NCI-H226 (cell line): ENCODE measurements at places on chromosomes 2 and 18.

- DNase-seq, result no peak
These were observed 17.0 kb downstream of the STAT1 start for GRCh38 chr2:190996947-190997346.

DNA sequence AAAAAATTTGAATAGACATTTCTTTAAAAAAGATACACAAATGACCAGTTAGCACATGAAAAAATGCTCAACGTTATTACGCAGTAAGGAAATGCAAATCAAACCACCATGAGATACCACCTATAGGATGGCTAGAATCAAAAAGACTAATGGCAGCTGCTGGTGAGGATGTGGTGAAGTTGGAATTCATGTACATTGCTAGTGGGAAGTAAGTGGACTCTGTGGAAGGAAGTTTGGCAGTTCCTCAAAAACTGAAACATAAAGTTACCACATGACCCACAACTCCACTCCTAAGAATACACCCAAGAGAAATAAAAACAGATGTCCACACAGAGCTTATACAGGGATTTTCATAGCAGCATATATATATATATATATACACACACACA, 51.2 kb downstream of the MBP start:
- DNase-seq, result peak; percentile 42

DNA sequence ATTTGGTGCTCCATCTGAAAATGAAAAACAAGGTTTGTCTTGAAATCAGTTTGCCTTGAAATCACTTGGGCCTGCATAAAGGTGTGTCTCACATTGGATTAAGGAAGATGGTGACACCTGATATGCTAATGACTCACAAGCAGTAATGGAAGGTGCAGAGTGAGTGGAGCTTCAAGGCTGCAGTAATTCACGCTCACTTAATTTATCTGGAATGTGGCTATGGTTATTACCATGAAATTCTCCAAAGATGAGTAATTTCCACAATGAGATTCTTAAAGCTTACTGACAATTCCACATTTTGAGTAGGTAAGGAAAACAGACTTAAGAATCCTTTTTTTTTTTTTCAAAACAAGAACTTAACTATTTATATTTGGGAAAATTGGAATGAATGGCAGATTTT, 156.8 kb downstream of the PAX3 start:
- peak; percentile 87 for DNase-seq

DNA sequence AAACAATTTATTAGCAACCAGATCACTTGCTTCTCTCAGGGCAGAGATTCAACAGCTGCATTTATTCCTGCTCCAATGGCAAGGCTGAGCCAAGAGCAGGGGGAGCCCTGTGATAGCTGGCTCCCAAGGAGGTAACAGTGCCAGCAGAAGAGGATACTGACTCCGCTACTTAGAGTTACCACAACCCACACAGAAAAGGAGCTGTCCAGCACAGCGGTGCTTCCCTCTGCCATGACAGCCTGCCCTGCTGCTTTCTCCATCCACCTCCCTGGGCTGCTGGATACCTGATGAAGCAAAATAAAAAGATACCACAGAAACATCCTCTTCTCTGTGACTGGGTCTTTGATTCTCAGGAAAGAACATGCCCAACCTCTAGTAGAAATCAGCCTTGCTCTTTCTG, 467.2 kb downstream of the LRRTM4 start:
- no peak for DNase-seq

DNA sequence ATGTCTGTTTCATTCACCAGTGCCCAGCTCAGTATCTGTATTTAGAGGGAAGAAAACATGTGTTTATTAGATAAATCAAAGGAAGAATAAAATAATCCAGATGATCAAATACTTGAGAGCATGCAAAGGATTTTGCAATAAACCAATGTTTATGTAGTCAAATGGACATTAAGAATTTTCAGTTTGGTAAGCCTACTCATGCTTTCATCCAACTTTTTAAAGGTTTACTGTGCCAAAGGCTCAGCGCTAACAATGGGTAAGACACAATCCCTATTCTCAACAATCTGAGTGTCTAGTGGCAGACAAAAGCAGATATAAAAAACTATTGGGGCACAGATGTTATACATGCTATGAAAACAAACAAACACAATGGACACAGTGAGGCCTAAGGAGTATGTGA, 26.3 kb downstream of the GRB14 start:
- DNase-seq, result no peak

DNA sequence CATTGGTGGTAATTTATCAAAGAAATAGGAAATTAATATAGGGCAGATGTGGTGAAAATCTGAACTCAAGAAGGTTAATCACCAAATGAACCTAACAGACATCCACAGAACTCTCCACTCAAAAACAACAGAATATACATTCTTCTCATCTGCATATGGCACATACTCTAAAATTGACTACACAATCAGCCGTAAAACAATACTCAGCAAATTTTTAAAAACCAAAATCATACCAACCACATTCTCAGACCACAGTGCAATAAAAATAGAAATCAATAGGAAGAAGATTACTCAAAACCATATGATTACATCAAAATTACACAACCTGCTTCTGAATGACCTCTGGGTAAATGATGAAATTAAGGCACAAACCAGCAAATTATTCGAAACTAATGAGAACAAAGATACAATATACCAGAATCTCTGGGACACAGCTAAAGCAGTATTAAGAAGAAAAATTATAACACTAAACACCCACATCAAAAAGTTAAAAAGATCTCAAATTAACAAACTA, 31.0 kb downstream of the RBM43 start:
- DNase-seq, result no peak

GRCh38 chr18:12944709-12945108, 3.1 kb upstream of the SEH1L start:
- DNase-seq, result no peak

DNA sequence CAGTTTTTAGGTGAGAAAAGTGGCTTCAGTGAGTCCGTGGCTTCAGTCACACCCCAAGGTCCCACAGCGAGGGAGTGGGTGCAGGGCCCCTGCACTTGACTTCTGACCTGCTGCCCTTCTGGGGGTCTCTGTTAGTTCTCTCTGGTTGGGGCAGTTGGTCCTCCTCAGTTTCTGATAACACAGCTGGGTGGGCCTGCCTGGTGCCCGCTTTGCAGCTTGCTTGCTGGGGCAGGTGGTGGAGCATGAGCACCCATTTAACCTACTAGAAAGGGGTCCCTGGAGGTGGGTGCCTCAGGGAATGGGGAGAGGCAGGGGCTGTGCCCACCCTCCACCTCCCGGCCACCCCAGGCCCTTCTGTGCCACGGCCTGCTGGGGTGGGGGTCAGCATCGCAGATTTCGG, 83.2 kb downstream of the ASB1 start:
- no peak for DNase-seq

DNA sequence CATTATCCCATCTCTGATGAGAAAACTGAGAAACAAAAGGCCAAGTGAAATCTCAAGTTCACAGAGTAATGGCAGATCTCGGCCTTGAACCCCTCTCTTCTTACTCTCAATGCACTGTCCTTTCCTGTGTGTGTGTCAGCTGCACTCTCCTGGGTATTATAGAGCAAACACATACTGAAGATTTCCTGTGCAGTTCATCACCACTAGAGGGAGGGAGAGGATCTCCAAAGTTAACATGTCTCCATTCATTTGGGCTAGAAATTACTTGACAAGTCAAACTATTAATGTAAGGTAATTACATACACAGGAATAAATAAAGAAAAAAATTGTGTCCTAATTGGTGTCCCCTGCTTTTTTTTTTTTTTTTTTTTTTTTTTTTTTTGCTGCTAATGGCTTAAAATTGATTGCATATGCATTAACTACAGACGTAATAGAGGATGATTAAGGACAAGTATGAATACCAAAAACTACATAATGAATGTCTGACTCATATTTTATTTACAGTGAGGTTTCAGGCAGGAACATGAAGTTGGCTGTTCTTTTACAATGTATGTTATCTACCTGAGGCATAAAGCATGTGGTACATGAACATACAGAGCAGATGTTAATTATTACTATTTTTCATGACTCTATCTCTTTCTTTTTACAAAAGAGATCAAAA, 269.2 kb downstream of the NYAP2 start:
- peak; percentile 29 for DNase-seq

GRCh38 chr2:20350753-20351554, at the start of gene PUM2:
Gene PUM2, minus strand, starts transcription at chr2:20350844. Its CDS starts 23,484 bp downstream, at chr2:20327360.
- DNase-seq, result peak; percentile 95

GRCh38 chr2:203603456-203604389, 68.6 kb upstream of the RAPH1 start:
- peak; percentile 18 for DNase-seq

DNA sequence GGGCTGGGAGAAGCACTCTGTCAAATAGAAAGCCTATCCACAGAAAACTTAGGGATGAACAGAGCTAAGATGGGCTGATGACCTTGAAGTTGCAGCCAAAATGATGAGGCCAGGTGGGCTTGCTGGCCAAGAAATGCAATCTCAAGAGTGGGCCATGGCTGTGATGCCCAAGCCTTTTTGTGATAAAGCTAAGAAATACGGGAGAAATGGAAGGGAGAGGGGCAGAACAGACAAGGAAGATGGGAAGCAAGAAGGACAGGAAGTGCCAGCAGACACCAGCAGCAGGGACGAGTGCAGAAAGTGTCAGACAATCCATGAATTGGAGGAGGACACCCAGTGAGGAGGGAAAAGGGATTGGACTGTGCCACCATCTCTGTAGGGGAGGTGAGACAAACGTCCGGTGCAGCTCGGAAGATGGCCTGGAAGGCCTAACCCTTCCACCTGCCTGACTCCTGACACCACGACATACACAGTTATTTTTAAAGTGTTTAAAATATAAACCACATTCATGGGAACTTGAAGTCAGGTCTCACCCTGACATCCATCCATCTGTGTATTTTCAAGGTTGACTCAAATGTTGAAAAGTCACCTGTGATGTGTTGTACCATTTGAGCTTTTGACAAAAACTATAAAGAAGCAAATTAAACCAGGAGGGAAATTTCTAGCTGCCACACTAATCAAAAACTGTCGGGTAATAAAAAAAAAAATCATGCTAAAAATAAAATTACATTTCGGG, 105.5 kb downstream of the BCL2 start:
- DNase-seq, result no peak

- DNase-seq, result no peak
These were observed 103.7 kb upstream of the TAF1B start for GRCh38 chr2:9739531-9739964.

GRCh38 chr2:156434461-156435291, 1.5 kb upstream of the GPD2 start:
- DNase-seq, result no peak

- DNase-seq, result no peak
These were observed 459.5 kb upstream of the CDH20 start for GRCh38 chr18:60873708-60874107.

GRCh38 chr2:494853-495252, 182.4 kb downstream of the TMEM18 start:
- no peak for DNase-seq

- DNase-seq, result no peak
These were observed 340.1 kb downstream of the CLIP4 start for GRCh38 chr2:29455200-29455860.

GRCh38 chr2:71071681-71072398, 3.4 kb downstream of the NAGK start:
- DNase-seq, result no peak

GRCh38 chr2:56465491-56465890, 281.7 kb downstream of the CCDC85A start:
- DNase-seq, result peak; percentile 53

- peak; percentile 90 for DNase-seq
These were observed 49.1 kb upstream of the DOCK10 start for GRCh38 chr2:225091336-225091735.

DNA sequence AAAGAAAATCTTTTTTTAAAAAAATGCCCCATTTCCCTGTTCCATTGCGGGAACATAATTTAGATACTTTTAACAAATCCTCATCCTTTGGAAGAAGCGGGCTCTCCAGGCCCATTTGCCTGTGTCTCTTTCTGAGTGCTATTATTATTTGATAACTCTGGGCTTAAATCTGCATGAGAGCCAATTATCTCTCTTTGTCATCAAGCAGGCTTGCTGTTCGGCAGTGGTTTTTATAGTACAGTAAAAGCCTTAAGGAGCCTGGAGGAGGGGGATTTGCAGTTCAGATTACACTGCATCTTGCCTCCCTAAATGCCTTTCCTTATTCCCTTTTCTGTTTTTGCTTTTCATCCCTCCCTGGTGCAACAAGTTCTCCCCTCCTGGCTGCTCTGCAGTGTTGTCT, 50.6 kb downstream of the CELF4 start:
- DNase-seq, result no peak

DNA sequence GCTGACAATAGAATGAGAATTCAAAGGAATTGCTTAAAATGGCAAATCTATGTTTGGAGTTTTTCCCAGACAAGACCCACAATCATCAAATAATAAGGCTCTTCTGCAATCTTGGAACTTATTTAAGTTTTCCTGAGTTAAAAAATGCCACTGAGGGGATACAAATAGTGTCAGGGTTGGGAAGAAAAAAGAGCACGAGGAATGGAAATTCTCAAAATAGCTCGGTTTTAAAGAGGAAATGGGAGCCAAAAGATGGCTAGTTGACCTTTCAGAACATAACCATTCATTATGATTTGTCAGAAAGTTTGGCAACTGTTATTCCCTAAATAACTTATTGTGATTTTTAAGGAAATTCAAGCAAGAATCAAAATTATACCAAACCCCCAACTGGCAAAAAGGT, 127.7 kb downstream of the RAPGEF4 start:
- no peak for DNase-seq

GRCh38 chr2:169480079-169480465, 778 bp downstream of the BBS5 start:
- no peak for DNase-seq

- DNase-seq, result no peak
These were observed 4.1 kb downstream of the TGFBRAP1 start for GRCh38 chr2:105325389-105325963.

GRCh38 chr2:33210626-33211025, 263.9 kb downstream of the LTBP1 start:
- peak; percentile 94 for DNase-seq

- DNase-seq, result no peak
These were observed 280.9 kb downstream of the ZNF385B start for GRCh38 chr2:179580378-179581146.

GRCh38 chr18:80046011-80046410, 11.8 kb downstream of the RBFA start:
- no peak for DNase-seq

GRCh38 chr2:117537032-117537431, 277.5 kb upstream of the DDX18 start:
- DNase-seq, result no peak

- no peak for DNase-seq
These were observed 3.9 kb upstream of the PPP1CB start for GRCh38 chr2:28747714-28748113.

- no peak for DNase-seq
These were observed 83.9 kb upstream of the PKDCC start for GRCh38 chr2:41963661-41964525.

GRCh38 chr18:8719192-8719591, 13.8 kb downstream of the MTCL1 start:
- DNase-seq, result peak; percentile 69

- no peak for DNase-seq
These were observed 328.9 kb upstream of the DDX18 start for GRCh38 chr2:117485588-117485987.

GRCh38 chr18:63646936-63647335, 2.9 kb upstream of the SERPINB4 start:
- DNase-seq, result no peak

DNA sequence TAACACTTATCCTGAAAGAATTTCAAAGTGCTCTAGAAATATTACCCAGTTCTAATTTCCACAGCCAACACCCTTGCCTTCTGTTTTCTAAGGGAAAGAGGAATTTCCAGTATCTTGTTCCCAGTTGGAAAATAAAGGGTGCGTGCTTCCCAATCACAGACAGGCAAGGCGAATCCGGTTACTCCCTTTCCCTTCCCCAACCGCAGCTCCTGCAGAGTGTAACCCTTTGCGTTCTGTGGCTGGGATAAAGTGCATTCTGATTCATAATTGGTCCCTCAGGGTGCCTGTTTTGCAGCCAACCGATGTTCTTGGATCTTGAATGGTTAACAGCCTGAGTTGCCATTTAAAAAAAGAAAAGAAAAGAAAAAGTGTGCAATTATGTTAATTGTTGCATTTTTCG, 40.6 kb upstream of the PGAP1 start:
- no peak for DNase-seq
